ENCODE measurements at places on chromosomes 6 and 20.

DNA sequence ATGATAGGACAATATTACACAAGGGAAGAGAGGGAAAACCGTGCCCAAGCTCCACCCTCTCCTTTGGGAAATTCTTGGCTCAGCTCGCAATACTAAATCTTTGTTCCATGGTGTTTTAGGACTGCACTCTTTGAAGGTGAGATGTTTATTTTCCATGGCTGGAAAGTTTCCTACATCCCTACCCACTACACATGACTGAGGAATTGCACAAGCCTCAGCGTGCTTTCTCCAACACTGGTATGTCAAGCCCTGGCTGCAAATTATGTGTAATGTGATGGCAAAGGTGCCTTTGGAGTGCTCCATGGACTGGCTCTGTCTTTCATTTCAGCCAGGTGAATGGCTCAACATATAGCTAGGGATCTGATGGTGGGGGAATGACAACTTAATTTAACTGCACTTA is 134.3 kb downstream of the ISM1 start:
- no peak for DNase-seq

GRCh38 chr6:110882824-110883554 is 8.4 kb downstream of the AMD1 start:
- DNase-seq: no peak

DNA sequence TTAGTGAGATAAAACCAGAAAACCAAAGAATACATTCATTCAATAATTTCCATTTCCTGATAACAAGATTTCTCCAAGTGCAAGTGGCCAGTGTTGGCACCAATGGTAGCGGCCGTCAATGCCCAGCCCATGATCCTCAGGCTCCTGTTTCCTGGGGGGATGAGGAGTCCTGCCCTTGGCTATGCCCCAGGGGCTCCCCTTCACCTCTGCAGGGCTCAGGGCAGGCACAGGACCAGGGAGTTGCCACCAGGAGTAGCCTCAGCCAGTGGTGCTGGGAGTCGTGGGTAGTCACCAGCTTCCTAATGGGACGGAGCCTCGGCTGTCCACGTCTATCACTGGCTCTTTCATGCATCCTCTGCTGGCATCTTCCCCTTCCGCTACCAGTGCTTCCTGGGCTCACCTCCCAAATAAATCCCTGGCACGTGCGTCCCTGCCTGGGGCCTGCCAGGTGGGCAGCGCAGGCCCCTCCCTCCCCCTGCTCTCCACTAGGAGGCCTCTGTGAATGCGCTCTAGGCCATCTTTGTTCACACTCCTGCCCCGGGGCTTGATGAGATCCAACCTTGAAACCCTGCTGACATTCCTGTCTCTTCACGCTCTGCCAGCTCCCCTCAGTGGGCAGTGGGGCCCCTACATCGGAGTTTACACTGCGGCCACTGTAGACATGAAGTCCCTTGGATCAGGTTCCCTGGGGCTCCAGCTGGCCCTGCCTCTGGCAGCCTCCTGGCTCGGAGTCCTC is 215.7 kb downstream of the SYNDIG1 start:
- DNase-seq: no peak

DNA sequence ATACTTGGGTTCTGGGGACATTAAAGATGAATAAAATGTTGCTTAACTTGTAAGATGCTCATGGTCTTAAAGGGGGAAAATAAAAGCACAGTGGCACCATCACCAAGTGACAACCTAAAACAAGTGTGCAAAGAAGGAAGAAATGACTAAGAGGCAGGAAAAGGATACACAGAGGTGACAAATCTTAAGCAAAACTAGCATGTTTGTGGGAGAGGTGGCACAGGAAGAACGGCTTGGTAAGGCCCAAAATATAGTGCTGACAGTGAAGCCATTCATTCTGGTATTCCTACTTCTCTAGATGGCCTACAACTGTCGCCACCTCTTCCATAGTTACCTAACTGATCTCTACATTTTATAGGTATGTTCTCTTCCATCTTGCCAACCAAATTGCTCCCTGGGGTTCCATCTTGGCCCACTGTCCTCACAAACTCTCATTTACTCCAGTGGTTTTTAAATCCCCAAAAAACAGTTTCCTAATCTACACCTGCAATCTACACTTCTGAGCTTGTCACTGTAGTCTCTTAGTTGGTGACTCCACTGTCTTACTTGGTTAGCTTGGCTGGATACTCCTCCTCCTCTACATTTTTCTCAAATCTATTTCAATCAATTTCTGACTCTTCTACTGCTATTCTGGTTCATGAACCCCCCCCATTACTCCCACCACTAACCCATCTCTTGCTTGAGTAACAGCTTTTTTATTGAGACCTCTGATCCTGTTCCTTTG is 33.5 kb downstream of the FAM8A1 start:
- no peak for DNase-seq

DNA sequence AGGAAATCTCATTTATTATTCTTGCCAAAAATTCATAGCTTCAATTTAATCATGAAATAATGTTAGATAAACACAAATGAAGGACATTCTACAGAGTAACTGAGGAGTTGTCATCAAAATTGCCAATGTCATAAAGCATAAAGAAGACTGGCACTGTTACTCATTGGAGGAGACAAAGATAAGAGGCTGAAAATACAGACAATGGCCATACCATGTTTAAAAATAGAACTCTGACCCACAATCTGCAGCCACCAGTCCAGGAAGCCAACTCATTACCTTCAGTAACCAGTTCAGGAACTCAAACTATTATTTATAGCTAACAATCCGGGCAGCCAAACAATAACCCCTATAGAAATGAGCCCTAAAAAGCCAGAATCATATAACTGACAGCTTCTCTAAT is 795.6 kb downstream of the TENT5A start:
- no peak for DNase-seq

- DNase-seq: no peak
Measured at GRCh38 chr6:91476000-91476399, 889.1 kb upstream of the MAP3K7 start.
